ENCODE measurements at places on chromosomes 7 and 10.

GRCh38 chr10:74892839-74893238, 66.4 kb downstream of the KAT6B start:
- H3K27me3 ChIP-seq: no peaks in the 10 kb centered on the region
- no peak overlapping the region for H3K27ac ChIP-seq
- peaks cover 11% of the 10 kb centered on the region for H3K4me1 ChIP-seq
- H3K4me3 ChIP-seq: no peak overlapping the region
- no peaks in the 10 kb centered on the region for H3K36me3 ChIP-seq

GRCh38 chr7:133358708-133359107, 105.8 kb downstream of the EXOC4 start:
- DNase-seq: no peak
- peaks cover 6% of the 10 kb centered on the region for H3K36me3 ChIP-seq
- H3K27me3 ChIP-seq: no peaks in the 10 kb centered on the region
- peak overlapping the region; percentile 22 for H3K4me3 ChIP-seq
- peak overlapping the region; percentile 85 for H3K27ac ChIP-seq

DNA sequence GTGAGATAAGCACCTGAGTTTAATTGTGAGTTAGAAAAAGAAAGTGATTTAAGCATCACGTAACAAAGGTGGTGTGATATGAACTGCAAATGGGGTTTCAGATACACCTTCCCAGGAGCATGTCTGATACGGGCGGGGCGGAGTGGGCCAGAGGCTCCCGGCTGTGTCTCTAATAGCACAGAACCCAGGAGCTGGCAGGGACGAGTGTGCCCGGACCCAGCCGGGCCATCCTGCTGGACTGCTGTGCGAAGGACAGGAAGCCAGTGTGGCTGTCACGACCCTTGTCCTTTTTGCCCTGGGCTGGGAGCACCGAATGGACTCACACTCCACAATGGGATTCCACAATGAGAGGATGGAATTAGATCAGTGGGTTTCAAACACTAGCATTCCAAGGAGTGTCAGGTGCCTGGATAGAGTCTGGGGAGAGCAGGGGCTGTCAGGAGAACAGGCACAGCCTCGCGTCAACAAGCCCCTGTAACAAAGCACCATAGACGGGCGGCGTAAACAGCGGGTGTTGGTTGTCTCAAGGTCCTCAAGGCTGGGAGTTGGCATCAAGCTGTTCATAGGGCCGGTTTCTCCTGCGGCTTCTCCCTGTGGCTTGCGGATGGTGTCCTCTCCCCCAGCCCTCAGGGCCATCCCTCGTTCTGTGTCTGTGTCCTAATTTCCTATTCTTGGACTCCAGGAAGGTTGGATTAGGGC, 242.6 kb upstream of the PITRM1 start:
- peaks cover 3% of the 10 kb centered on the region for H3K27me3 ChIP-seq
- H3K27ac ChIP-seq: no peak overlapping the region
- H3K4me3 ChIP-seq: no peak overlapping the region
- H3K4me1 ChIP-seq: peaks cover 9% of the 10 kb centered on the region

DNA sequence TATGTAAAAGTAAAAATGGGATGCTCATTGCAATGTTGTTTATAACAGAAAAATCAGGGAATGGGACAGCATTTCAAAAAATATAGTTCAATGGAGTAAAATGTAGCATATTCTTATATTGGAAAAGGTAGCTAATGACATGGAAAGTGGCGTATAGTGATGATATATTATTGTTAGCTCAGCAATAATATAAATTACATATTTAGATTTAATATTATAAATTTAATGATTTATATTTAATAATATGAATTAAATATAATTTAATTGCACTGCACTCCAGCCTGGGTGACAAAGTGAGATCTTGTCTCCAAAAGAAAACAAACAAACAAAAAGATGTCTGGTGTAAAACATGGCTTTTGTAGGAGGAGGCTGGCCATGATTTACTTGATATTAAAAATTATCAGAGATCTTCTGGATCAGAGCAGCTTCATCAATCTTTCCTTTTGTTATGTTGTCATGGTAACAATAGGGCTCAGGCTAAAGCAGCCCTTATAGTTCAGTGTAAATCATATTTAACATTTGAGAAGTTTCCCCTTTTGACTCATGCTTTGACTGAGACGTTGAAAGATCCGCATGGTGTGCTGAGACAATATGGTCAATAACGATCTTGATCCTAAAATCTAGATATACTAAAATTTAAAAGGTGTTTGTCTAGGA, 23.2 kb downstream of the OR6B1 start:
- H3K27ac ChIP-seq: no peak overlapping the region
- H3K36me3 ChIP-seq: no peaks in the 10 kb centered on the region
- H3K27me3 ChIP-seq: peaks cover 2% of the 10 kb centered on the region
- peaks cover 20% of the 10 kb centered on the region for H3K4me1 ChIP-seq
- DNase-seq: no peak
- H3K4me3 ChIP-seq: no peak overlapping the region

- H3K36me3 ChIP-seq: no peaks in the 10 kb centered on the region
- peaks cover 17% of the 10 kb centered on the region for H3K4me1 ChIP-seq
- H3K4me3 ChIP-seq: no peak overlapping the region
- H3K27ac ChIP-seq: peak overlapping the region; percentile 77
Measured at GRCh38 chr7:15862016-15862780, 175.7 kb upstream of the MEOX2 start.

GRCh38 chr10:71605263-71605962, 114.2 kb downstream of the C10orf105 start:
- DNase-seq: no peak
- peaks cover 13% of the 10 kb centered on the region for H3K27me3 ChIP-seq
- peaks cover 6% of the 10 kb centered on the region for H3K4me1 ChIP-seq
- no peak overlapping the region for H3K4me3 ChIP-seq
- no peaks in the 10 kb centered on the region for H3K36me3 ChIP-seq
- no peak overlapping the region for H3K27ac ChIP-seq

DNA sequence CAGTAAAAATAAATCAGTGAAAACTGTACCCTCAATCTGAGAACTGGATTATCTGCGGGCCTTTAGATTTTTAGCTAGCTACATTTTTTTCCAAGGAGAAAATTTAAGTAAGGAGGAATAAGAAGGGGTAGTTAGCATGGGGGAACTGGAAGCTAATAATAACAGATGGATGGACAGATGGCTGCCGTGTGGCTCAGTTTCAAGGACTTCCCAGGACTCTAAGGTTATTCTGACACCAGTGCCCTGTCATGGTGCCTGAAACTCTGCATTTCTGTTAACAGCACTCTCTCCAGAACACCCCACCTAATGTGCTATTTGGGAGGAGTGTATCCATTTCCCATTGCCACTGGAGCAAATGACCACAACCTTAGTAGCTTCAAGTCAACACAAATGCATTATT, 75.7 kb upstream of the PDE1C start:
- DNase-seq: no peak
- peaks cover 38% of the 10 kb centered on the region for H3K4me1 ChIP-seq
- peaks cover 2% of the 10 kb centered on the region for H3K36me3 ChIP-seq
- H3K4me3 ChIP-seq: no peak overlapping the region
- H3K27me3 ChIP-seq: no peaks in the 10 kb centered on the region
- H3K27ac ChIP-seq: no peak overlapping the region

GRCh38 chr10:101763141-101763846, 12.6 kb downstream of the FGF8 start:
- DNase-seq: peak; percentile 39
- peaks cover 5% of the 10 kb centered on the region for H3K36me3 ChIP-seq
- no peaks in the 10 kb centered on the region for H3K4me1 ChIP-seq

- no peaks in the 10 kb centered on the region for H3K27me3 ChIP-seq
- H3K4me3 ChIP-seq: no peak overlapping the region
- no peak for DNase-seq
- peaks cover 5% of the 10 kb centered on the region for H3K36me3 ChIP-seq
- peak overlapping the region; percentile 75 for H3K27ac ChIP-seq
- peaks cover 59% of the 10 kb centered on the region for H3K4me1 ChIP-seq
Measured at GRCh38 chr10:125113691-125114371, 46.5 kb downstream of the CTBP2 start.

- H3K4me3 ChIP-seq: no peak overlapping the region
- no peaks in the 10 kb centered on the region for H3K36me3 ChIP-seq
- DNase-seq: no peak
- no peak overlapping the region for H3K27ac ChIP-seq
- H3K27me3 ChIP-seq: peaks cover 3% of the 10 kb centered on the region
Measured at GRCh38 chr10:106513352-106513771, 651.1 kb downstream of the SORCS1 start.

GRCh38 chr7:5795752-5796475, 14.5 kb upstream of the RNF216 start:
- no peaks in the 10 kb centered on the region for H3K27me3 ChIP-seq
- DNase-seq: no peak

DNA sequence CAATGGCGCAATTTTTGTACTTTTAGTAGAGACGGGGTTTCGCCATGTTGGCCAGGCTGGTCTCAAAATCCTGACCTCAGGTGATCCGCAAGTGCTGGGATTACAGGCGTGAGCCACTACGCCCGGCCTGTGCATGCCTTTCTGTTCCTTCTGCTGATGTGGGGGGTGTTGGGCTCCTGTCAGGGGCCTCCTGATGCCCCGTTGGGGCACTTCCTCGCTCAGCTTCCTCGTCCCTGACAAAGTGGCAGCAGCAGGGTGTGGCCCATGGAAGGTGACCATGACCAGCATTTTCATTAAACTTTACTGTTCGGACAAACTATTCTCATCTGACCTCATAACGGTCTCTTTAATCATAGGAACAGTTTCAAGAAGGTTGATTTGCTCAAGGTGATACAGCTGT, 69.4 kb downstream of the TBXAS1 start:
- H3K27me3 ChIP-seq: peaks cover 2% of the 10 kb centered on the region
- no peak overlapping the region for H3K27ac ChIP-seq
- no peak for DNase-seq

DNA sequence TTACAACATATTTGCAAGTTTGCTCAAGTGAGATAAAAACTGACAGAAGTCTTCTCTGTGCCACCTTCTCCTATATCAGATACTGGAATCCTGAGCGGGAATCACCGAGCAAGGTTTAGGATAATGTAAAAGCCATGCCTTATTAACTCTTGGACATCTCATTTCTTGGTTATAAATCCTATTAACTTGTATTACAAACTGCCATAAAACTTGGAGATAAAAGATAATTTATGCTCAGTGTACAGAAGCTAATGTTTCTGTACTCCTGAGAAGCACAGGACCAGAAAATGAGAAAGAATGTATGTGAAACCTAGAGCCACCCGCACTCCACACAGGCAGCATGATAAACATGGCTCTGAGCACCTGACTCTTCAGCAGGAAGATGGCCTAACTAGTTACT, 181.2 kb upstream of the NOBOX start:
- H3K4me3 ChIP-seq: no peak overlapping the region
- no peak overlapping the region for H3K27ac ChIP-seq
- no peaks in the 10 kb centered on the region for H3K36me3 ChIP-seq
- H3K27me3 ChIP-seq: peaks cover 2% of the 10 kb centered on the region
- no peak for DNase-seq

DNA sequence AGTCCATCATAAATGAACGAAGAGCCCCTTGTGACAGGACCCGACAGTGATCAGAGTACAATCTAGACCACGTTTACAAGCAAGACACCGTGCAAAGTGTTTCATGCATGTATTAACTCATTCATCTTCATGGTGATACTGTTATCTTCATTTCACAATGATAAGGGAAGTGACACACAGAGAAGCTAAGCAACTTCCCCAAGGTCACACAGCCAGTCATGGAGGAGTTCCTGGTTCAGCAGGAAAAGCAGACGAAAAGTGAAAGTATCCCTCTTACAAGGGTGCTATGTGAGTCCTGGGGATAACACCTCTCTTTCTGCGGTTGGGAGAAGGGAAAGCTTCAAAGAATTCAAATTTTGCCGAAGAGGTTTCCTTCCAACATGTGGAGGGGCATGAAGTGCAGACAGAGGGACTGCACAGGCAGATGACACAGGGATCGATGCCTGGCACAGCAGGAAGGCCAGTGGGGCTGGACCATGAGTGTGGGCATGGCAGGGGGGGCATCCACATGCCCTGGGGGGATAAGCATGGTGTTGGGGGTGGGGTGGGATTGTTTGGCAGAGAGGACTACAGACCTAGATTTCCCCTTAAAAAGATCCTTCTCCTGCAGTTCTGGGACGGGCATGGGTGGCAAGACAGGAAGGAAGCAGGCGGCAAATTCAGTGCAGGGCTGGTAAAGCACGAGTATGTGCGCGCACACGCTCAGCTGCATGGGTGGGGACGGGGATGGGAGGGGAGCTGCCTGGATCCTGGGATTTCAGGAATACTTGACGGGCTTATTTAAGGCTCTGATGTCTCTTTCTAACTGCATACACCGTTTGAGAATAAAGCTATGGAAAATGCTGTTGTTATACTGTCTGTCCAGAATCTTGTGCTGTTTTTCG, 33.5 kb upstream of the DDC start:
- H3K4me3 ChIP-seq: no peak overlapping the region
- no peak for DNase-seq
- H3K27me3 ChIP-seq: no peaks in the 10 kb centered on the region
- no peak overlapping the region for H3K27ac ChIP-seq
- peaks cover 35% of the 10 kb centered on the region for H3K36me3 ChIP-seq
- H3K4me1 ChIP-seq: no peaks in the 10 kb centered on the region

GRCh38 chr10:75189266-75190096, 21.1 kb upstream of the VDAC2 start:
- H3K27ac ChIP-seq: no peak overlapping the region
- peaks cover 10% of the 10 kb centered on the region for H3K4me1 ChIP-seq
- no peaks in the 10 kb centered on the region for H3K36me3 ChIP-seq
- no peak overlapping the region for H3K4me3 ChIP-seq
- no peaks in the 10 kb centered on the region for H3K27me3 ChIP-seq
- no peak for DNase-seq

- no peaks in the 10 kb centered on the region for H3K27me3 ChIP-seq
- H3K36me3 ChIP-seq: peaks cover 7% of the 10 kb centered on the region
- no peak for DNase-seq
- peaks cover 15% of the 10 kb centered on the region for H3K4me1 ChIP-seq
- no peak overlapping the region for H3K27ac ChIP-seq
Measured at GRCh38 chr7:71198887-71199286, 66.9 kb downstream of the GALNT17 start.

DNA sequence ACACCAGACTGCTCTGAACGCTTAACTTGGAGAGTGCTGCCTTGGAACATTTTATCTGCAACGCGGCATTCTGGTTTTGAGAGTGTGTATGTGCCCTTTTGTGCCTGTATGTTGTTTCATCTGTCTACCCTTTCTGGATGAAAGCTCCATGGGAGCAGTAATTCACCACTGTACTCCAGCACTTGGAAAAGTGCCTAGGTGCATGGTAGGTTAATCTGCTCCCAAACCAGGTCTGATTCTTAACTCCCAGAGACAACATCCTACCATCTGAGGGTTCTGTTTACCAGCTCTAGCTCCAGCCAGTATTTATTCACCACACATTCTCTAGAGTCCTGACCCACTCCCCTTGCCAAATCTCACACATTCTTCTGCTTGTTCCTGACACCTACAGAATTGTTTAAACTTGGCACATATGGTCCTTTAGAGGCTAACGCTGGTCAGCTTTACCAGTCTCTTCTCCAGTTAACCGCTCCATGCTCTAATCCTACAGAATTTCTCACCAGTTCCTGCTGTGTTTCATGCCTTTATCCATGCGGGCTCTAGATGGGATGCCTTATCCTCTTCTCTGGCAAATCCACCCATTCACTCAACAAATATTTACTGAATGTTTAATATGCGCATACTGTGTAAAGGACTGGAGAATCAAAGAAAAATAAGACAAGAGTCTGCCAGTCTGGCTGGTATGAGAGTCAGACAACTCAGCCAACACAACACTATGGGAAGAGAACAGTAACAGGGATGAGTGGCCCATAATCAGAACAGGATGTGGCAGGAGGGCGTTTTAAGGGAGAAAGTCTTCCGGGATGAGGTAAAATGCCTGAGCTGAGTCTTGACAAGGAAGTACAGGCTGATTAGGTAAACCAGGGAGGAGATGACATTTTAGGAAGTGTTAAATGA, 46.3 kb downstream of the MTPN start:
- no peak overlapping the region for H3K4me3 ChIP-seq
- DNase-seq: no peak
- peaks cover 6% of the 10 kb centered on the region for H3K36me3 ChIP-seq
- no peaks in the 10 kb centered on the region for H3K27me3 ChIP-seq
- H3K4me1 ChIP-seq: peaks cover 35% of the 10 kb centered on the region
